Kidney (tissue), 22 donors: ENCODE measurements at places on chromosomes 5 and 9. TPM values are rescaled to one million over a fixed set of nuclear protein-coding genes. Genes with fewer than 3 reads are reported as not detected.

DNA sequence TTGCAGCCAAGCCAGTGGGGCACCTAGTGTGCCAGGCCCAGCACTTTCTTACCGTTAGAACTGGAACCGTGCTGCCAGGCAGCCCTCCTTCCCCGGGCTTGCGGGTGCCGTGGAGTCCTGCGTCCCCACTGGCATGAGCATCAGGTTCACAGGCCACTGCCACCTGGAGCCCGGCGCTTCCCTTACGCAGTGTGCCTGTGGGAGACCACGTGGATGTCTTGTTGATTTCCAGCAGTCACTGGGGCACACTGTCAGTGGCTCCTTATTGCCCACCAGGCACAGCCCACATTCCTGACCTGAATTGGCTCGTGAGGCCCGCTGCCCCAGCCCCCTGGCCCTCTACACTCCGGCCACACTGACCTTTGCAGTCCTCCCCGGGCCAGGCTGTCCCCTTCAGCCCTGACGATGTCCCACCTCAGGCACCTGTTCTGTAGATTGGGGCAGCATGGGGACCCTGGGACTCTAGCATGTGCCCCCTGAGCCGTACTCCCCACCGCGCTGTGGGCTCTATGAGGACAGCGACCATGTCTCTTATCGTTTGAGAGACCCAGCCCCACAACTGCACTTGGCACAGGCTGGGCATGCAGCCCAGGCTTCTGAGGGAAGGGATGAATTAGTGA lies 10.4 kb upstream of the CEL start:
- no peaks in the 10 kb centered on the region for H3K27me3 ChIP-seq
- no peak overlapping the region for H3K4me3 ChIP-seq
- H3K27ac ChIP-seq = no peak overlapping the region
- peaks cover 27% of the 10 kb centered on the region for H3K36me3 ChIP-seq

DNA sequence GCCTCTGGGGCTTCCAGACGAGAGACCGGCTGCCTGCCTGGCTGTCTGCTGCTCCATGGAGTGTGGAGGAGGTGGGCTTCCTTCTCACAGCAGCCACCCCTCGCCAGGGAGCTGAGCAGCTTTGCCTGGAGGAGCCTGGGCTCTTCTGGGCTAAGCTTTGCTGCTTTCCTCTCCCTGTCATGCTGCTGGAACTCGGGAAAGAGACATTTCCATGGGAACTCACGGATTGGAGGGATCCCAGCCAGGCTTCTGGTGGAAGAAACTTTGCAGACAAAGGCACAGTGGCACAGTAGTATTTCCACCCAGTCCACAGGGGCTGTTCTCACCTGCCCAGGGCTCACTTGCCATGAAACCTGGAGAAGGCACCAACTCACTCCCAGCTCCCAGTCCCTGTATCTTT lies 5.6 kb upstream of the NTNG2 start:
- no peak overlapping the region for H3K27ac ChIP-seq
- H3K4me3 ChIP-seq = no peak overlapping the region
- H3K4me1 ChIP-seq = no peaks in the 10 kb centered on the region
- peaks cover 22% of the 10 kb centered on the region for H3K27me3 ChIP-seq
- DNase-seq = no peak
- H3K36me3 ChIP-seq = no peaks in the 10 kb centered on the region

- DNase-seq = no peak
- H3K4me1 ChIP-seq = peaks cover 3% of the 10 kb centered on the region
- no peaks in the 10 kb centered on the region for H3K36me3 ChIP-seq
- H3K27me3 ChIP-seq = no peaks in the 10 kb centered on the region
- no peak overlapping the region for H3K27ac ChIP-seq
- no peak overlapping the region for H3K4me3 ChIP-seq
These were observed 97.7 kb upstream of the ANKRD55 start for GRCh38 chr5:56330806-56331205.

DNA sequence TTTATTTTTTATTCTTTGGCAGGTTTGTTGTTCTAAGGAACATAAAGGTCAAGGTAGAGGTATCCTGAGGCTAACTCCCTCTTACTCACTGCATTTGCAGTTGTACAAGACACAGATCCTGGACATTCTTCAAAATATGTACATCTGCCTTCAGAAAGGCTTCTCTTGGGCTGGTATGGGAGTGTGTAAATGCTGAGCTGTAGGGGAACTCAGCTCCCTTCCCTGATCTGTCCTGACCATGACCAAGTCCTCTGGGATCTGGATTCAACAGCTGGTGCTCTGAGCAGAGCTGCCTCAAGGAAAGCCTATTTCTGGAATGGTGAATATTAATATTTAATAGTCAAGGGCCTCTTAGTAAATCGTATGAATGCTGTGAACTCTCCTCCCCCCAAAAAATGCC lies 117.4 kb downstream of the PRKACG start:
- H3K27me3 ChIP-seq = no peaks in the 10 kb centered on the region
- no peak overlapping the region for H3K4me3 ChIP-seq
- no peak overlapping the region for H3K27ac ChIP-seq
- no peaks in the 10 kb centered on the region for H3K4me1 ChIP-seq

DNA sequence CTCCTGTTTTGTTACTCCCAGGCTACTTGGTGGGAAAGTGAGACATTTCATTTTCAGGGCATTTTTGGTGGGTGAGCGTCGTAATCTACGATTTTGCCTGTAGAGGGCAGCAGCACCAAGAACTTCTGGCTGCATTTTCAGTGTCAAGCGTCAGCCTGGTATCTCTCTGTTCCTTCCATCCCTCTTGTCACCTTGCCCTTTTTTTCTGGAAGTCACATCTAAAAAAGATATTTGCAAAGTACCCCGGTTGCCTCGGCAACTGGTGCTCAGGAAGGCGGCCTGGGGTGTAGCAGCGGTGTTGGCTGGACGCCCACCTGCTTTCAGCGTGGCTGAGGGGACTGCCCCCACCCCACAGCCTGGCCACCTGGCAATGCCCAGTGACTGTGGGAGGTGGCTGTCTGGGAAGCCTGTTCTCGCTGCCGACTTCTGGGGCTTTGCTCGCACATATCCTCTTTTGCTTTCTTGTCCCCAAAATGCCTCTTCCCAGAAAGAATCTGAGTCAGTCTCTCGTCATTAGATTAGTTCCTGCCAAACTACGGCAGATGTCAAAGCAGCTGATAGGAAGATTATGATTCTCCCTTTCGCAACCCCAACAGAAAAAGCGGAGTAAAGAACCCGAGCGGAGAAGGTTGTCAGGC lies 84.5 kb downstream of the ACER2 start:
- no peaks in the 10 kb centered on the region for H3K4me1 ChIP-seq
- no peaks in the 10 kb centered on the region for H3K36me3 ChIP-seq
- H3K27me3 ChIP-seq = no peaks in the 10 kb centered on the region
- H3K4me3 ChIP-seq = no peak overlapping the region
- H3K27ac ChIP-seq = no peak overlapping the region

- no peaks in the 10 kb centered on the region for H3K4me1 ChIP-seq
- DNase-seq = peak; percentile 97
- H3K36me3 ChIP-seq = no peaks in the 10 kb centered on the region
- peak within 1 kb of the TSS; percentile 75 for H3K4me3 ChIP-seq
- no peaks in the 10 kb centered on the region for H3K27me3 ChIP-seq
These were observed at the start of gene CDC14B for GRCh38 chr9:96619491-96620180. Gene CDC14B, minus strand, starts transcription at chr9:96619843. Its CDS starts 465 bp downstream, at chr9:96619378.

- no peak overlapping the region for H3K27ac ChIP-seq
- H3K4me1 ChIP-seq = no peaks in the 10 kb centered on the region
- H3K27me3 ChIP-seq = no peaks in the 10 kb centered on the region
These were observed 110.1 kb upstream of the MAP3K1 start for GRCh38 chr5:56705217-56705616.

DNA sequence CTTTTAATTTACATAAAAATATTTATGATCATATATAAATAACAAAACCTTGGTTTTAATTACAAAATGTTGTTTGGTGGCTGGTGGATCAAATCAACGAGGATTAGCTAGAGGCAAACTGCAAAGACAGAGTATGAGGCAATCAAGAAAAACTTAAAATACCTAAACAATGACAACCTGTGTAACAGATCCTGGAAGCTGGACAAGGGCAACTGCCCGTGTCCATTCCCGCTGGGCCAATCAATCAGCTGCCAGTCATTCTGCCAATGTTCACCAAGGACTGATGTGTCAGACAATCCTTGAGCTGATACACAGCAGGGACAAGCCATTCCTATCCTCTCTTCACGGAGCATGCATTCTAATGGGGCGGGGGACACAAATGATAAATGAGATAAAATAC lies 3.2 kb upstream of the TENT4A start:
- no peaks in the 10 kb centered on the region for H3K36me3 ChIP-seq
- DNase-seq = no peak
- H3K4me3 ChIP-seq = no peak overlapping the region
- no peak overlapping the region for H3K27ac ChIP-seq

GRCh38 chr5:79689541-79690466 lies at the start of gene CMYA5:
Gene CMYA5, plus strand, starts transcription at chr5:79689836. Its CDS starts 72 bp downstream, at chr5:79689908.
- H3K27ac ChIP-seq = peak within 1 kb of the TSS; percentile 81
- DNase-seq = peak; percentile 74
- peak within 1 kb of the TSS; percentile 49 for H3K4me3 ChIP-seq
- H3K4me1 ChIP-seq = peaks cover 4% of the 10 kb centered on the region

GRCh38 chr5:74765201-74765600 lies 1.7 kb downstream of the GFM2 start:
- peak overlapping the region; percentile 16 for H3K4me3 ChIP-seq
- H3K4me1 ChIP-seq = peaks cover 5% of the 10 kb centered on the region

GRCh38 chr9:72598639-72599038 lies 77.2 kb downstream of the TMC1 start:
- DNase-seq = no peak
- H3K4me1 ChIP-seq = peaks cover 6% of the 10 kb centered on the region
- H3K36me3 ChIP-seq = no peaks in the 10 kb centered on the region
- no peaks in the 10 kb centered on the region for H3K27me3 ChIP-seq
- no peak overlapping the region for H3K4me3 ChIP-seq

- H3K4me1 ChIP-seq = no peaks in the 10 kb centered on the region
- no peaks in the 10 kb centered on the region for H3K27me3 ChIP-seq
- H3K36me3 ChIP-seq = peaks cover 62% of the 10 kb centered on the region
These were observed 18.8 kb downstream of the BRD8 start for GRCh38 chr5:138159666-138160065.

DNA sequence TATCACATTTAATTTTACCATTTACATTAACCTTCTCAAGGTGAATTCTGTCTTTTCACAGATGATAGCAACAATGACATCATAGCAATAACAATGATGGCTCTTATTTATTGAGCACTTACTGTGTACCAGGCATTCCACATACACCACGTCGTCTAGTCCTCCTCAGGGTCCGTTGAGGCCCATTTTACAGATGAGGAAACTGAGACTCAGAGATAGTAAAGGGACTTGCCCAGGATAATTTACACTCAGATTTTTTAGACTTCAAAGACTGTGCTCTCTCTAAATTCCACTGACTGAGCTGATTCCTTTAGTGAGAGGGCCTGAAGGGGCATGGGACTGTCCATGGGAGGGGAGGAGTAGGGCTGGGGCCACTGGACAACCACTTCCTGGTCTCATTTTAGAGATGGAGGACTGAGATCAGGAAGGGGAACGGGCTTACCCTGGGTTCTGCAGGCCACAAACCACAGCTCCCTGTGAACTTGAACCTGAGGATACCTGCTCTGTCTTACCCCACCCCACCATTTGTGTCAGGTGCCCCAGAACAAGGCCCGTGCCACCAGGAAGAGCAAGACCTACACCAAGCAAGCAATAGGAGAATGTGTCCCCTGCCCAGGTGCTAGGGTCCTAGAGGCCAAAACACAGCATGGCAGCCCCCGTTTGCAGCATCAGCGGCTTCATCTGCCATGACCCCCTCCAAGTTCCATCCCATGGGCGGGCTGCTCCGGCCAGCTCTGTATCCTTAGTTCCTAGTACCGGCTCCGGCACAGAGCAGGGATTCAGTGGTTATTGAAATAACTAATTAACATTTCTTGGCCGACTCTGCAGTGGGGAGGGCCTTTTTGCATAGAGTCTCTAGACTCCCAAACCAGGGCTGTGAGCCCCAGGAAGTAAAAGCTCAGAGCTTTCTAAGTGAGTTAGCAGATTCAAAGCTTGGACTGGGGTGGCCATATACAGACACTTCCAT lies 96.6 kb downstream of the RGS3 start:
- H3K4me3 ChIP-seq = no peak overlapping the region
- peaks cover 38% of the 10 kb centered on the region for H3K4me1 ChIP-seq
- DNase-seq = peak; percentile 10
- H3K27me3 ChIP-seq = no peaks in the 10 kb centered on the region

DNA sequence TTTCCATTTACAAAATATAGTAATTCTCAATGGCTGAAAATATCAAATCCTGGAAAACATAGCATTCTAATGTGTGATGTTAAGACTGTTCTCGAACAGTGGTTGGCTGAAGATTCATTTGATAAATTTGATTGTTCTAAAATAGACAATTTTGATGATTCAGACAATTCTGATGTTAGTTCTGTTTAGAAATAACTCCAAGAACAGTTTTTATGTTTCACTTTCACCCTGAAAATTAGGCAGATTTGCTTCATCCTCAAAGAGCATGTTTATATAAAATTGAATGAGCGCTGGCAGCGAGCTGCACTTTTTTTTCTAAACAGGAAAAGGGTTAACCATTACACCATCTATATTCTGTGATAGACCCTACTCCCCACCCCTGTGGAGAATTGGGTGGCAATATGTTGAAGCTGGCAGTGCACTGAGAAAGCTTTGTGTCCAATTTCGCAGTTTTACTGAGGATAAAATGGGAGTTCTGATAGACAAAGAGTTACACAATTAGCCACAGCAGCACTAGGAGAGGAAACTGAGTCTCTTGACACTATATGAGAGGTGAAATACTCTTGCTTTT lies 69.6 kb upstream of the TMED7 start:
- H3K36me3 ChIP-seq = no peaks in the 10 kb centered on the region
- no peaks in the 10 kb centered on the region for H3K4me1 ChIP-seq
- H3K27me3 ChIP-seq = no peaks in the 10 kb centered on the region
- no peak for DNase-seq

DNA sequence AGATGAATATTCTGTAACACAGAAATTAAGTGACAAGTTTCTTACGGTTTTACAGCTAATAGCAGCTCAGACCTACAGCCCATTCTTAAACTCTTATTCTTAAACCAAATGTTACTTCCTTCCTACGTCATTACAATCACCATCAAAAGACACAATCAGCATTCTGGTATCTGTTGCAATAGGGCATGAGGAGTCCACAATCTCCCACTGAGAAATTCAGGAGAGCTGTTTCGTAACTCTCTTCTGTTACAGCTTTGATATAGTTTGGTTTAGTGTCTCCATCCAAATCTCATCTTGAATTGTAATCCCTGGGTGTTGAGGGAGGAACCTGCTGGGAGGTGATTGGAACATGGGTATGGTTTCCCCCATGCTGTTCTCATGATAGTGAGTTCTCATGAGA lies 163.4 kb downstream of the GAS1 start:
- H3K27ac ChIP-seq = no peak overlapping the region
- H3K4me1 ChIP-seq = no peaks in the 10 kb centered on the region
- H3K4me3 ChIP-seq = no peak overlapping the region
- H3K36me3 ChIP-seq = no peaks in the 10 kb centered on the region

Gene KCNN2
- polyA plus RNA-seq = 1.7 TPM

Gene FOXD4L3
- polyA plus RNA-seq = not detected

Gene IL13
- polyA plus RNA-seq = not detected

Gene TAF11L10
- not detected for polyA plus RNA-seq

Gene ALDH1A1
- polyA plus RNA-seq = 295 TPM

Gene SCGB3A2
- not detected for polyA plus RNA-seq

Gene PDE8B
- 3.7 TPM for polyA plus RNA-seq
